Activated naive CD4-positive, alpha-beta T cell (primary cell): ENCODE measurements at places on chromosomes 7 and 10.

- no peak for DNase-seq
Measured at GRCh38 chr7:74569501-74570075, 87.9 kb upstream of the GTF2I start.

DNA sequence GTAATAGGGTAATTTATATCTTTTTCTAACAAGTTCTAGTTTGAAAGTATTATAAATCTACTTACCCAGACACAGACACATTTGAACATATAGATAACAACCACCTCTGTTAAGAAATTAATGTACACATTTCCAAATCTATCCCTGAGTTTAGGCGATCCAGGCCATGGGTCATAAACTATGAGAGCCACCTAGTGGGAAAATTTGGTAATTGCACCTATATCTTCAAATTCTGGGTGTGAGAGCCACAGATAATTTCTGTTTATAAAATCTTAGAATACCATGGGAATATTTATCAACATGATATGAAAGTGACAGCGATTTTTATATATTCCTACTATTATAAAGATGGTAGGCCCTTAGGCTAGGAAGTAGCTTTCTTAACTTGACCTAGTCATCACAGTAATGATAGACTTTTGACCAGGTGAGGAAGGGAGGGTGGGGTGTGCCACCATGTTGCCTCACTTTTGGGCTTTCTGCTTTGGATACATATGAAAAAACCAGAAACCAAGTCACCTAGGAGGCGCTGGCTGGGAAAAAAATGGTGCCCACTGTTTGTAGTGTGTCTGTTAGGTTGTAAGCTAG, 8.0 kb upstream of the EPHA1 start:
- no peak for DNase-seq

- peak; percentile 30 for DNase-seq
Measured at GRCh38 chr7:149742075-149742701, 31.2 kb downstream of the ZNF467 start.

DNA sequence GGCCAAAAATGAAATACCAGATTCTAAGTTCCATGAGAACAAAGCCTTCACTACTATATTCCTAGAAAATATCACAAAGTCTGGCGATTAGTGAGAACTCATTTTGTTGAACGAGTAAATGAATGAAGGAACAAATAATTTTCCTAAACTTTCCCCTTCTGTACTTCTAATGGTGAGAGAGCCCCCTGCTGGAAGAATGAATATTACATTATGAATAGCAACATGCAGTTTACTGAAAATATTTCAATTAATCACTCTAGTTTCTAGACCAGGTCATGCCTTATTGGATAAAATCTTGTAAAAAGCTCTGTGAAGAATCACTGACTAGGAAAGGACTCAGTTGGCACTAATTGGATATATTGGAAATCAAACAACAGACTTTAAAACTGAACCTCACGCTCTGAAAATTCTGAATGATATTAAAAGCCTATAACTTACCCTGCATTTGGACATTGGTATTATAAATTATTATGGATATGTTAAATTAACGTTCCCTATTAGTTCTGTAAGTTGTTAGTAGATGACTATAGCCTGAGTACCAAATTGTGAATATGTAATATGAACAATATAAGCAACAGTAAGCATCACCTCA, 32.4 kb upstream of the MTPN start:
- DNase-seq, result no peak

GRCh38 chr10:78787125-78787524, 281.6 kb upstream of the ZMIZ1 start:
- DNase-seq, result no peak

DNA sequence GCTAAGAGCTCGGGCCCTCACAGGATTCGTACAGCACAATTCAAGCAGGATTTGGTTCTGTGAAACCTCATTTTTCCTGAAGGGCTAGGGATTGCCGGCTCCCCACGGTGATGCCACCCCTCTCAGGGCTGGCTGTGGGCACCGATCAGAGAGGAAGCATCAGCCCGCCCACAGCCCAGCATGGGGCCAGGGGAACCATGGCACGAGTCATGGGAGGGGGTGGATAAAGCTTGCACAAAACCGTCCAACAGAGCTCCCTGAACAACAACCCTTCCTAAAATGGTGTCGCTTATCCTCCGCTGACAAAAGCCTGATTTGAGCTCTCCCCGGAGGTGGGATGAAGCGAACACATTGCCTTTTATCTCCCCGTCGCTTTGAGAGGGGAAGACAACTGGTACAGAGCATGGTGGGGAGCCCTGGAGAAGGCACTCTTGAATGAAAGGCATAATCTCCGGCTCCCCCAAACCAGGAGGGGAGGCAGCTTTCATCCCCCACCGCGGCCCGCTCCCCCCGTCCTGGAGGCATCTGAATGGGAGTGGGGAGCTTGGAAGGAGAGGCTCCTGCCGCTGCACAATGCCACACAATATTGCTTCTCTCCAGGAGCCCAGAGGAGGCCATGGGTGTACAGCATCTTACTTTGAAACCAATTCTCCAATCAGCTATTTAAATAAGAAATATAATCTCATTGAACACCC, 144.0 kb downstream of the RPS24 start:
- no peak for DNase-seq

- no peak for DNase-seq
Measured at GRCh38 chr7:132077971-132078685, 498.1 kb downstream of the PLXNA4 start.
